ENCODE measurements at places on chromosomes 12 and 14.

GRCh38 chr12:12519354-12519998, 43.2 kb downstream of the DUSP16 start:
- no peak for DNase-seq

DNA sequence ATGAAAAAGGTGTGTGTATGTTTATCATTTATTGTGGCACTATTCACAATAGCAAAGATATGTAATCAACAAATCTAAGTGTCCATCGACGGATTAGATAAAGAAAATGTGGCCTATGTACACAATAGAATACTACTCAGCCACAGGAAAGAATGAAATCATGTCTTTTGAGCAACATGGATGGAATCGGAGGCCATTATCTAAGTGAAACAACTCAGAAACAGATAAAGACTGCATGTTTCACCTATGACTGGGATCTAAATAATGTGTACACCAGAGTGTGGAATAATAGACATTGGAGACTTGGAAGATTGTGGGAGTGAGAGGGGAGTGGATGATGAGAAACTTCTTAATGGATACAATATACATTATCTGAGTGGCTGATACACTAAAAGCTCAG, 44.0 kb downstream of the CCER1 start:
- peak; percentile 12 for DNase-seq

DNA sequence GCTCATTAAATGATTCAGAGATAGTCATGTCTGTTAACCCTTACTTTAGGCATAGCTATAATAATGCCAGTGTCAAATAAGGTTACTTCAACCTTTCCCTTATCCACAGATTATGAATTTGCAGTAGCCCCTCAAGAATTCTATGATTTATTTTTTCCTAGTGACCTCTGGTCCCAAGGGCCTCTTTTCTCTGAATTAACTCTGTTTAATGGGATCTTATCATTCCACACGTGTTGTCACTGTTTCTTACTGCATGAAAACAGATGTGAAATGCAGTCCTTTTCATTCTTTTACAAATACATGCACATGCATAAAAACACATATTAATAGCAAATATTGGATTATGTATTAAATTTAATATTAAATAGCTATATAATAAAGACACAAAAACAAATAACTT, 667.7 kb upstream of the FOXG1 start:
- DNase-seq = no peak

DNA sequence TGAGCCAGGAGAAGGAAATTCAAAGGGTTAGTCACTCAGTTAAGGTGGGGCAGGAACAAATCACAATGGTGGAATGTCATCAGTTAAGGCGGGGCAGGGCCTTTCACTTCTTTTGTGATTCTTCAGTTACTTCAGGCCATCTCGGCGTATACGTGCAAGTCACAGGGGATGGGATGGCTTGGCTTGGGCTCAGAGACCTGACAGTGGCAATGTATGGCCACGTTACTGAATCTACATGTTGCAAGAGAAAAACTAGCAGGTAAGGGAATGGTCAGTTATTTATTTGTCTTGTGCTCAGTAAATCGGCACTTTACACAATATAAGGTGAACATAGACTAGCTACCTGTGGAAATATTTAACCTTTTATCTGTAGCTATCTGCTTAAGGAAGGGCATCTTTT, 11.9 kb downstream of the SLCO1B3 start:
- DNase-seq = no peak

GRCh38 chr14:23653051-23653450, 16.9 kb downstream of the DHRS2 start:
- no peak for DNase-seq

GRCh38 chr14:69013943-69014782, 35.1 kb upstream of the ACTN1 start:
- DNase-seq = no peak

DNA sequence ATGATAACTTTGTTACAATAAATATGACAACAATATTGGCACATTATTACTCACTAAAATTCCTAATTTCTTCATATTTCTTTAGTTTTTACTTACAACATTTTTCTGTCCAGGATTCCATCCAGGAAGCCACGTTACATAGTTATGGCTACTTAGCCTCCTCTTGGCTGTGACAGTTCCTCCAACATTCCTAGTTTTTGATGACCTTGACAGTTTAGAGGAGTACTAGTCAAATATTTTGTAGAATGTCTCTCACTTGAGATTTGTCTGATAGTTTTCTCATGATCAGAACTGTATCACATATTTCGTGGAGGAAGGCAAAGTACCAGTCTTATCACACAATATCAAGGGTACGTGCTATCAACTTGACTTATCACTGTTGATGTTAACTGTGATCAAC, 29.8 kb upstream of the LIN7A start:
- DNase-seq = no peak

GRCh38 chr12:48866052-48866711, 512 bp upstream of the RND1 start:
- DNase-seq = no peak

- no peak for DNase-seq
Measured at GRCh38 chr14:60644666-60645065, 4.6 kb downstream of the SIX1 start.

- no peak for DNase-seq
Measured at GRCh38 chr14:92280554-92281262, 42.3 kb upstream of the SLC24A4 start.

DNA sequence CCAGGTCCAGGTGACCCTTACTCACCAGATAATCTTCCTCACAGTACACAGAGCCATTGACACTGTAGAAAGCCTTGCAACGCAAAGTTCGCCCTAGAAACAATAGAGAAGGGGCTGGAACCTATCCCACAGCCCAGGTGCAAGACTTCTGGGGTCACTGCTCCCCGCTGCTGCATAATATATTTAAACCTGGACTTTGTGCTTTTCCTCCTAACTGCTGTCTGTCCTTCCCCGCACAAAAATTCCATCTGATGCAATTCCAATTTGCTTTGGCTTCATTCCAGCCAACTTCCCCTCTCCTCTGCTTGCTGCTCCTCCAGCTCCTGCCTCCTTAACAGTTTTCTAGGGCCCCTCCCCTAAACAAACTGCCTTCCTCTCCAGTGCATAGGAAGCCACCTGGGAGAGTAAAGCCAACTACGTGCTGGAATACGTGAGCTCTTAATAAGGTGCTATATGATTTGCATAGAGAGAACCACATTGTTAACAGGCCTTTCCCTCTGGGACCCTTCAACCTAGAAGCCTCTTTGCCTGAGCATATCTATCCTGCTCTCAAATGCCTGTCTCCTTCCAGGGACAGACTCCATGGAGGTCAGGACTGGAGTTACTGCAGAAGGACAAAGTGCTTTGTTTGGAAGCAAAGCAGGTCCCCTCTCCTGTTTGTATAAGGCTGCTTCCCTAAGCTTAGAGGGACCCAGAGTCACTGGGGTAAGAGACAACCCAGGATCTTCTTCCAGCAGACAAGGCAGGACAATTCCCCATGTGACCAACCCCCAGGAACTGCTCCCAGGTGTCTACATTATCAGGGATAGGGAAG, 5.5 kb downstream of the AJUBA start:
- no peak for DNase-seq

DNA sequence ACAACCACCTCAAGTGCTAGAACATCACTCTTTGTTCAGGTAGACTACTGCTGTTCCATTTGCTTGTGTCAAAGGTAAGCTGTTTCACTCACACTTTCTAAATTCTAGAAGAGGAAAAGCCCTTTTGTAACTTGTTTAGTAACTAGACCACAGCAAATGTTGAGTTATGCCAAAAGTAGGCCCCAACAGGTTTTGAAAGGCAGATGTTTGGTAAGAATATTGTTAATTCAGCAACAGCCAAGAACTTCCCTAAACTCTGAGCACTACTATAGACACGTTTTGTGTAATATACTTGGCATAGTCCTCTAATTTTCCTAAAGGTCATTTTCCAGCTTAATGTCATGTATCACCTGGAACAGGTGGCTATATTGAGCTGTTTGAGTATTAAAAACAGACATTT, 79.0 kb downstream of the DCAF5 start:
- no peak for DNase-seq

DNA sequence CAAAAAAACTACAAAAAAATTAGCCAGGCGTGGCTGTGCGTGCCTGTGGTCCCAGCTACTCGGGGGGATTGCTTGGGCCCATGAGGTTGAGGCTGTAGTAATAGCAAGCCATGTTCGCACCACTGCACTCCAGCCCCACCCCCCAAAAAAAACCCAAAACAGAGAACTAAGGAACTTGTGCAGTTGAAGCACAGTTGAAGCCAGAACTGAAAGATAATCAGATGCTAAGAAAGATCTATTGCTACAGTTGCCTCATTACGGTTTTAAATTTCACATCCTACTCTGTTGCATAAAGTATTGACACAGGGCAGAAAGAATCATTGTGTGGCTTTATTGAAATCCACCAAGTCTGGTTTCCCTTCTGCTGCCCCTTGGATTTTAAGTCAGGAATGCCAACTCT, 3.8 kb downstream of the CS start:
- no peak for DNase-seq

DNA sequence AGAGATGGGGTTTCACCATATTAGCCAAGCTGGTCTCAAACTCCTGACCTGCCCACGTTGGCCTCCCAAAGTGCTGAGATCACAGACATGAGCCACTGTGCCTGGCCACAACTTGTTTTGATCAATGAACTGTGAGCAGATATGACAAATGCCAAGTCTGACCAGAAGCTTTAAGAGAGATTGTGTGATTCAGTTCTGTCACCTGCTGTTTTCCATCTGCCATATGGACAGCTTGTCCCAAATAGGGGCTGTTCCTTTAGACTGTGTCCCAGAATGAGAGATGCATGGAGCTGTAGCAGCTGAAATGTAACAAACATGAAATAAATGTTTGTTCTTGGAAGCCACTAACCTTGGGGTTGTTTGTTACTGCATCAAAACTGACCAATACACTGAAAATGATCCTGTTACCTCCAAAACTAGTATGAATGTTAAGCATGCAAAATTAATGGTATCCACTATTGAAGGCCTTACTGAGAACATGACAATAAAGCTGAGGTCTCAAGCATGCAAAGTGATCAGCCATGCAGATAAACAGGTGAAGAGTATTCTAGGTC, 65.9 kb upstream of the MED13L start:
- DNase-seq = no peak

GRCh38 chr14:41634286-41634685, 27.6 kb downstream of the LRFN5 start:
- no peak for DNase-seq
